Mesothelial cell of epicardium (in vitro differentiated cells): ENCODE measurements at places on chromosomes 7 and 10.

DNA sequence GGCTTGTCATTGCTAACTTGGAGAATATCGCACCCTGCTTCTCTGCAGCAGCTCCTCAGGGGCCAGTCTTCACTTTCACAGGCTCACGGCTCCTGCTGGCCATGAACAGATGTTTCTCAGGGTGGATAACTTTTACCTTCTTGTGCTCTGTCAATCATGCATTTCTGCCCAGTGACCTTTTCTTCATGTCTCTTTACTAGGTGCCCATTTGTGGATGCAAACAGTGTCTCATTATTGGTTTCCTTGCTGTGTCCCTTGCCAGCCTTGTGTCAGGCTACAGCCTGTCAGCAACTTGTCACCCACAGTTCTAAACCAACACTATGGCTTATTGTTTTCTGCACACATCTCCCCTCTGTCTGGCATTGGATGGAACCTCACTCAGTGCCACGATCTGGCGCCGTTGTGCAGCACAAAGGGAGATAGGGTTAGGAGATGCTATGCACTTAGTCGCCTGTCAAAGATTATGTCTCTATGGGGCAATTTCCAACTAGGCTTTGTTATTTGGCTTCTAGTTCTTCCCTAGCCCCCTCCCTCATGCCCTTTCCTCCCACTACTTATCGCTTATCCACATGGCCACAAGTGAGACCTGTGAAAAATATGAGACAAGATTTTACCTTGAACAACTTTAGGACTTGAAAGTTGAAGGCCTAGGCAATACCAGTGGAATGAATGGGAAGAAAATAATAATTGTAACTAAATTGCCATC lies 45.7 kb upstream of the NXPH1 start:
- DNase-seq: no peak

- DNase-seq: no peak
Observed at GRCh38 chr10:102998399-102998907, 80.4 kb downstream of the CNNM2 start.

DNA sequence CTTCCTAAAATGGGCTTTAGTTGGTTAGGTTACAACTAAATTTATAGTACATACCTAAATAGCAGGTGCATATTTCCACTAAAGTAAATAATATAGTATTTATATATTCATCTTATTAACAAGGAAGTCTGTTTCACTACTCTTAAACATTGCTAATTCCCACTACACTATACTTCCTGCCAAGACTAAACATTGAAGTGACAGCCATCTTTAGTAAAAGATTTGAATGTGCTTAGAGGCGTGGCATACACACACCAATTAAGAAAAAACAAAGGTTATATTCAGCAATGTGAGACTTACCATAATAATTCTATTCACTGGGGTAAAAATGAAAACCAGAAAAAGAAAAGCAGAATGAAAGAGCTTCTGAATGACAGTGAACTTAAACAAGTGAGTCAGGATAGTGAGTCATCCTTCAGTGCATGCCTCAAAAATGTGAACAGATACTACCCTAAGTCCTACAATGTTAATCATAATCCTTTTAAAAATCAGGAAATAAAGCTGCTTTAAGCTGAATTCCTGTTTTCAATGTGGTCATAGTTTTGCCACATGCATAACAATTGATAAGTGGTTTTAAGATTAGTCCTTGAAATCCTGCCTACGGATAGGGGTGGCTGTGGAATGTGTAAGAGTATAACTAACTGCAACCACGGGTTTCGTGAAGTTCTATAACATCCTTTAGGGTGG lies 59.4 kb downstream of the USP6NL start:
- DNase-seq: no peak

GRCh38 chr10:64873959-64874358 lies 1352.8 kb downstream of the REEP3 start:
- no peak for DNase-seq

DNA sequence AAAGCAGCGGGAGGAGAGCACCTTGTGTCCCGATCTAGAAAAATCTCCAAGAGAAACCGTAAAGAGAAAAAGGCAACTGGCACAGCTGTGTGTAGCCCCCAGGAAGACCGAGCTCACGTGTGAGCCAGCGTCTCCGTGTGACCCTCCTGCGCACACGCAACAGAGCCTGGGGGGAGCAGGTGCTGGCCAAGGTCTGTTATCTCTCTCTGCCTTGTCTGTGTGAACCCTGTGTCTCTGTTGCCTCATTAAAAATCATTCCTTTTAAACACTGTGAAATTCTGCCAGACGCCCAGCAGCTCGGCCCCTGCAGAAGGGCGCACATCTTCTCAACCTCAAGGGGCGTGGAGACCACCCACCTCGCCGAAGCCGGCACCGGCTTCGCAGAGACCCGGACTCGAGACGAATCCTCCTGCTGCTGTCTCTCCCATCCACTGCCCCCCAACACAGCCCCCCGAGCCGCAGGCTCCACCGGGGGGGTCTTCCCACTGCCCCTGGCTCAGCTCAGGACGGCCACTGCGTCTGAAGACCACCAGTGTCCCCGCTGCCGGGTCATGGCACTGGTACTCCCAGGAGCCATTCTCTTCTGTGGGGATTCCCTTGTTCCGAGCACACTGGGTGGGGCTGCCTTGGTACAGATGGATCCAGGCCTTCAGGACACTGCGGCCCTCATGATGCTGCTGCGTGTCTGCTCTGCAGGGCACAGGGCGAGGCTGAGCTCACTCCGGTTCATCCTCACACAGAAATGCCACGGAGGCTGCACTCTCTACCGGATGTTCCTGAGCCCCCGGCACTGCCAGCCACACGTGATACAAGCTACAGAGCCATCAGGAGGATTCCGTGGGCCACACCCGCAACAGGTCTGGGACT lies 94.3 kb upstream of the DNAAF5 start:
- DNase-seq: no peak

- no peak for DNase-seq
Observed at GRCh38 chr10:51369903-51370302, 295.6 kb downstream of the PRKG1 start.

DNA sequence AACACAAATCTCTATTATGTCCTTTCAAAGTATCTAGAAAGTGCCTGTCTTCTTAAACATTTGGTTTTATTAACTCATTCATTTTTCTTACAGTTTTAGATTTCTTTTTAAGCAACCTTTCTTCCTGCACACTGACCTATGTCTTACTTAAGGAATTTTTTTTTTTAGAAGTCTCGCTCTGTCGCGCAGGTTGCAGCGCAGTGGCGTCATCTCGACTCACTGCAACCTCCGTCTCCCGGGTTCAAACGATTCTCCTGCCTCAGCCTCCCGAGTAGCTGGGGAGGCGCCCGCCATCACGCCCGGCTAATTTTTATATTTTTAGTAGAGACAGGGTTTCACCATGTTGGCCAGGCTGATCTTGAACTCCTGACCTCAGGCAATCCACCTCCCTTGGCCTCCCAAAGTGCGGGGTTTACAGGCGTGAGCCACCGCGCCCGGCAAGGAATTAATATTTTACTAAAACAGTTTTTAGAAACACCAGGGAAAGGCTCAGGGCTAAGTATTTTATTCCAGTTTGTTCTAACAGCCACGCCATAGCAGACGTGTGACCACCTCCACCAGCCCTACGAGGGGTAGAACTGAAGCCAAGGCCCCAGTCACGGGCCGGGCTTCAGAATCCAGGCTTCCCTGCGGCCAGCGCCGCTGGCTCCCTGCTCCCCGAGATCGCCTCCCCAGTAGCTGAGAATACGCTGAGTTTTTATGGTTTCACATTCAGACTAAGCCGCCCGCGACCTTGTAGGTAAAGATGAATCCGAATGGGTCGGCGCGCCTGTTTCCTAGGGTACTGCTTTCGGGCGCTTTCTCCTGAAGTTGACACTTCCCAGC lies 941 bp upstream of the LUC7L2 start:
- peak; percentile 54 for DNase-seq

- DNase-seq: no peak
Observed at GRCh38 chr10:34031400-34031799, 696.9 kb upstream of the NRP1 start.

DNA sequence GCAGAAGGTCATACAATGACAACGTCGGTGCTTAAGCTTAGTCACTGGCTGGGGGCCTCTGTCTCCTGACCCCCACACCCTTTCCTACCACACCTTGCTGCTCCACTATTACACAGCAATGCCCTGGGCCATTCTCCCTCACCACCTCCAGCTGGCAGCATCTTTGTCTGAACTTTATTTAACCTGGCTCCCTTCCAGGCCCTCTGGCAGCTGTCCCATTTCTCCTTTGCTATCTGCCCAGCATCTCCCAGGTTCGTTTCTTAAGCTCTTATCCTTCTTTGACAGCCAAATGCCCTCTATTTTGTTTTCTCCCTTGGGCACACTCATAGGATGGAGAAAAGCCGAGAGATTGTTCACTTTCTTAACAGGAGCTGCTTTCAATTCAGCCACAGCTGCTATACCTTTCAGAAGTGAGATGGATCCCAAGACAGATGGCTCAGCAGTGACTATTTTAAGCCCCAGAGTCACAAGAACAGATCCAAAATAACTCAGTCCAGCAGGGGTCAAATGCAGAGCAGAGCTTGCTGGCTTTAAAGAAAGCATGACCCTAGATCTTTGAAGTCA lies 1277.1 kb upstream of the AUTS2 start:
- peak; percentile 77 for DNase-seq

- DNase-seq: no peak
Observed at GRCh38 chr7:78499971-78500370, 701.4 kb downstream of the PHTF2 start.

- no peak for DNase-seq
Observed at GRCh38 chr10:91557651-91558111, 75.2 kb downstream of the PPP1R3C start.

DNA sequence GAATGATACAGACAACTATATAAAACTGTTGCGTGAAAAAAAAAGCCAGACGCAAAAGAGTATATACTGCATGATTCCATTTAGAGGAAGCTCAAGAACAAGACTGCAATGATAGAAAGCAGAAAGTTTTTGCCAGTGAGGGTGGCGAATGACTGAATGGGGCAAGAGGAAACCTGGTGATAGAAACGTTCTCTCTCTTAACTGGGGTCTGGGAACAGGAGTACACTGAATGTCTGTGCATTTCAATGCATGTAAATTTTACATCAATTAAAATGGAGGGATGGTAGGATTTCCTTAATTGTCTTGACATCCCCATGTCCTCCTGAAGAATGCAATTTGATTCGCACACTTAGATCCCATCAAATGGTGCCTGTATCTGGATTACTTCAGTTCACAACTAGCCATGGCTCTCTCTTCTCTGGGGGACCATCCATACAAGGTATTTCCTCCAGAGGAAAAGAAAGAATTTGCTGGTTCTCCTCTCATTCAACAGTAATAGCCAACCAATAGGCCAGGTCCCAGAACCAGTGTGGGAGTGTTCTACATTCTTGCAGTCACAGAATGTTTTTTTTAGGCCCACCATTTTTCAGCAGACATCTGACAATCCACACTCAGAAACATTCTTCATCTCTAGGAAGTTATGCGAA lies 221.0 kb upstream of the KLF14 start:
- no peak for DNase-seq

- DNase-seq: no peak
Observed at GRCh38 chr7:79281426-79281825, 172.0 kb downstream of the MAGI2 start.

- DNase-seq: no peak
Observed at GRCh38 chr7:158609313-158609974, 21.8 kb upstream of the PTPRN2 start.

DNA sequence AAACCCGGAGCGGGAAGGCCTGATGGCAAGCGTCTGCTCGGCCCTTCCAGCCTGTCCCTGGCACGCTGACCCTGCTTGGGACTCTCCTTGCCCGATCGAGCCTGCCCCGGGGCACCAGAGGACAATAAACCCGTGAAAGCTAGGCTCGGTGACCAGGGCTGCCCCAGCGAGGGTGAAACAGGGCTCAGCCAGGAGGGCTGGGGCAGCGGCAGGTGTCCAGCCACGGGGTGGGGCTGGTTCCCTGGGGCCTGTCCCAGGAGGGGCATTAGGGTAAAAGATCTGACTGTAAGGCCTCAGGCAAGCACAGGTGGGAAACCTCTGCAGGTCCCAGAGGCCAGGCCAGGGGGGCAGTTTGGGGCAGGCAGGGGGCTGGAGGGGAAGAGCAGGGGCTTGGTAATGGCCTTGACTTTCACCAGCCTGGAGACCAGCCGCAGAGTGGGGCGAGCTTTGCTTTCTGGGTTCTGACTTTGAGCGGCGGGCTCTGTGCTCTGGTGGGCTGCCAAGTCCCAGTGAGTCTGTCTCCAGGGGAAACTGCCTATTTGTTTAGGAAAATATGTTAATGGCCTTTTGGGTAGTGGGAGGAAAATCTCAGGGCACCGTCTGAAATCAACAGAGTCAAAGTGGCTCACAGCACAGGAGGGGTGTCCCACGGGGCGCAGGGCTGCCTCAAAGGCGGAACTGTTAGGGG lies 68.2 kb upstream of the INPP5A start:
- DNase-seq: peak; percentile 27

- no peak for DNase-seq
Observed at GRCh38 chr10:132294561-132295318, 13.0 kb downstream of the STK32C start.

- DNase-seq: no peak
Observed at GRCh38 chr10:100685331-100685730, 60.1 kb upstream of the PAX2 start.

DNA sequence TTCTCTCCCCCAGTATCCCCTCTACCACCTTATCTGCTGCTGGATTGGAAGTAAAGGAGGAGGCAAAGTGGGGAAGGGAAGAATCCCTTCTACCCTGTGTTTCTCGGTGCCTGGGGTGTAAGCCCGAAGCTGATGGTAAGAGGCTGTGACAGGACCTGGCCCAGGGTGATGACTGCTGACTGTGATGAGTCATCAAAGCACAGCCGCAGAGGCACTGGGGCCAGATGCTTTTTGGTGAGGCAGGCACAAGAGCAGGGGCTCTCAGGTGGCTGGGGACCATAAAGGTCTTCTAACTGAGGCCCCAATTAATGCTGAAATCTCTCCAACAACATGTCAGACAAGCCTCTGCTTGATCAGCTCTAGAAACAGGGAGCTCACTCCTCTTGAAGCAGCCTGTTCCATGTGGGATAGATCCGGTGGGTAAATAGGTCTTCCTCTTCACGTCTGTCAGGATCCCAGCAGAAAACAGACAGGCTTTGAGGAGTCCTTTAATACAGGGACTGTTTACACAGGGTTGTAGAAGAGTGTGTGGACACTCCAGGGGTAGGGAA lies 86.1 kb upstream of the PCBD1 start:
- DNase-seq: no peak

DNA sequence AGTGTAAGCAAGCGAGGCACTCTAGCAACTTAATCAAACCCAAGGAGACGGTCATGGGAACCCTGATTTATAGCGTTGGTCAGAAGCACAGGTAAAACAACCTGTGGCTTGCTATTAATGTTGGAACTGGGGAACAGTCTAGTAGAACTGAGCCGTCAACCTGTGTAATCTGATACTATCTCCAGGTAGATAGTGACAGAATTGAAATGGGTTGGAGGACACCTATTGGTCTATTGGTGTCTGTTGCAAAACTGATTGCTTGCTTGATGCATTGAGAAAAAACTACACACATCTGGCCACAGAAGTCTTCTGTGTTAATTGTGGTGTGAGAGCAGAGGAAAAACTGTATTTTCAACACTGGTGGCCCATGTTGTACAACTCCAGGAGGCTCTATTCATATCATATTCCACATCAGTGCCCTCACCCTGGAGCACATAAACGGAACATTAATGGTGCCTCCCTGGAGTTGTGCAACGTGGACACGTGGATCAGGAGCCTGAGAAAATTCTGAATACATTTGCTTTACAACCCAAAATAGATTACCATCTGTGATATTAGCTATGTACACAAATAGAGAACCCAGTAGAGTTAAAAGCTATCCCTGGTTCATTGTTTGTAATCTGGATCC lies 112.2 kb downstream of the MYO3A start:
- DNase-seq: no peak

GRCh38 chr10:24569330-24569796 lies 154.3 kb downstream of the ARHGAP21 start:
- no peak for DNase-seq

GRCh38 chr7:89943525-89944050 lies 210.7 kb upstream of the STEAP1 start:
- no peak for DNase-seq
